ENCODE measurements at places on chromosomes 16 and 17. TPM values are rescaled to one million over a fixed set of nuclear protein-coding genes. Genes with fewer than 3 reads are reported as not detected.

DNA sequence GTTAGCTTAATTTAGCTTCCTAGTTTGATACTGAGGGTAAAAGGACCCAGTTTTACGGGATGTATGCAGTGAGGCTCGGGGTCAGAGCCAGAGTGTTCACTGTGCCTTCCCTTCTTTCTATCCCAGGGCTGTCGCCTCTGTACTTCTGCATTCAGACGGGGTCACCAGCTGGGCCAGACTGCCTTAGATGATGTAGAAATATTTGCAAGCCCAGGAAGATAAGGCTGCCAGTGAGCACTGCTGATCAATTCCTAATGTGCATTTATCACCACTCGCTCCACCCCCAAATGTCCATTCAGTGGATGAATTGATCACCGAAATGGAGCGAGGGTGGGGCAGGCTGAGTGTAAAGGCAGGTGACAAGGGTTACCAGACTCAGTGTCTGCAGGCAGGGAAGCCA lies 9.1 kb downstream of the SHISA6 start:
- no peak overlapping the region for H3K4me3 ChIP-seq
- H3K27ac ChIP-seq = no peak overlapping the region
- H3K36me3 ChIP-seq = no peaks in the 10 kb centered on the region
- no peaks in the 10 kb centered on the region for H3K27me3 ChIP-seq
- H3K4me1 ChIP-seq = no peaks in the 10 kb centered on the region

DNA sequence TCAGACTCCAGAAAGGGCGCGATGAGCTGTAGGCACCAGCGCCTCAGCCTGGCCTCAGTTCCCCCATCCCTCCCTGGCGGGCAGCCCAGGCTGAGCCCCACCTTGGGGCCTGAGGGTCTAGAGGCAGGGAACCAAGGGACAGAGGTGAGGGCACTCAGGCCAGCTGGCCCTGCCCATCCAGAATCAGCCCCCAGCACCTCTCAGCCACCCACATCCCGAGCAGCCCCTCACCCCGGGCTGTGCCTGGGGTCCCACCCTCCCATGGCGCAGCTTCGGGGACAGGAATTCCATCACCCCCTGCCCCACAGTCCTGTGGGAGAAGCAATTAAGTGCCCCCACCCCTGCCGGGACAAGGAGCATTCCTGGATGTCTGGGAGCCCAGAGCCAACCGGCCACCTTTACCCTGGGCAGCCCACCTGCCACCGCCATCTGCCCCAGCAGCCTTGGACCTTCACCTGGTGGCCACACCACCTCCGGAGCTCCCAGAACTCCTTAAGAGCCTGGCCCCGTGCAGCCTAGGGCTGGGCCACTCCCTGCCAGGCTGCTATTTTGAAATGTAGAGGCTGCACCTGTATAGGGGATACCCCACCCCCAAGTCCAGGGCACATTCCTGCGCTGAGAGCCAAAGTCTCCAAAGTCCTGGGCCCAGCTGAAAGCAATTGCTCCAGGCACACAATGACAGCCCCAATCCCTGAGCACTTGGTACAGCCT lies 33.7 kb upstream of the PVALEF start:
- no peak for DNase-seq
- no peak overlapping the region for H3K4me3 ChIP-seq
- no peak overlapping the region for H3K27ac ChIP-seq
- no peaks in the 10 kb centered on the region for H3K4me1 ChIP-seq
- H3K36me3 ChIP-seq = no peaks in the 10 kb centered on the region

Gene HNF1B
- total RNA-seq = not detected

Gene SAMD14
- total RNA-seq = 0.11 TPM

Gene LRRC37B
- 51.5 TPM for total RNA-seq

DNA sequence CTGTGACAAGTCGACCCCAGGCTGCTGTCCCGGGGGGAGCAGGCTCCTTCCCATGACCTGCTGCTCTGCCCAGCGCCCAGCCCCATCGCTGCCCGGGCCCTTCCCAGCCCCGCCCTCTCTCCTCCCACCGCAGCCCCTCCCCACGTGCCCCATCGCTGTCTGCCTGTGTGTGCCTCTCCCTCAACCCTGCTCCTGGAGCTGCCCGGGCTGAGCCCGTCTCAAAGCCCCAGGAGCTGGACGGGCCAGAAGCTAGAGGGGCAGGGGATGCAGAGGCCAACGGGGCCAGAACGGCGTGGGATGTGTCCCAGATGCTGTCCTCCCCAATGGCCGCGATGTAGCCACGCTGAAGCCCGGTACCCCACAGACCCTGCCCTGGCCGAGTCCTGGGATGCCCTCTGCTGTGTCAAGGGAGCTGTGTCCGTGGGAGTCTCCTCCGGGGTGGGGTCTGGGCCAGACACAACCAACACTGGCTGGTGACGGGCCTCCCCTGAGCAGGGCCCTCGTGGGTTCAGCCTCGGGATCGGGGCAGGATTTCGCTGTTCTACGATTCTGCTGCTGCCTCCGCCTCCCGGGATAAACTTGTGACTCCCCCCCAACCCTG lies 118.2 kb upstream of the ZNF750 start:
- no peak overlapping the region for H3K27ac ChIP-seq
- peaks cover 29% of the 10 kb centered on the region for H3K36me3 ChIP-seq
- no peaks in the 10 kb centered on the region for H3K27me3 ChIP-seq
- H3K4me1 ChIP-seq = no peaks in the 10 kb centered on the region
- H3K4me3 ChIP-seq = no peak overlapping the region
- DNase-seq = no peak

DNA sequence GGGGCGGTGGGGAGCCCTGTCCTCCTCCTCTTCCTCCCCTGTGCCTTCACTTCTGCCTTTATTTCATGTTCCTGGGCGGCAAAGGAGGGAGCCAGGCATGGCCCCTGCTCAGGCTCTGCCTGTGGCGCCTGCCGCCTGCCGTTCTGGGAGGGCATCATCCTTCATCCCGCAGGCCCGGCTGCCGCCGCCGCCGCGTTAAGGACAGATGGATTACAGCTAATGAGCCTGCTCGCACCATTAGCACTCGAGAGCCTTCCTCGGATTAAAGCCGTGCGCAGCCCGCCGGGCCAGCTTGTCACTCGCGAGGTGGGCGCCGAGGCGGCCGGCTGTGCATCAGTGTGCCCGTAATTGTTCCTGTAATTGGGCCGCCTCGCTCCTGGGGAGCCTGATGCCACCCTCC lies 127.7 kb upstream of the GSE1 start:
- no peak for DNase-seq
- peaks cover 8% of the 10 kb centered on the region for H3K27me3 ChIP-seq
- H3K4me1 ChIP-seq = no peaks in the 10 kb centered on the region
- no peaks in the 10 kb centered on the region for H3K36me3 ChIP-seq
- H3K4me3 ChIP-seq = no peak overlapping the region

DNA sequence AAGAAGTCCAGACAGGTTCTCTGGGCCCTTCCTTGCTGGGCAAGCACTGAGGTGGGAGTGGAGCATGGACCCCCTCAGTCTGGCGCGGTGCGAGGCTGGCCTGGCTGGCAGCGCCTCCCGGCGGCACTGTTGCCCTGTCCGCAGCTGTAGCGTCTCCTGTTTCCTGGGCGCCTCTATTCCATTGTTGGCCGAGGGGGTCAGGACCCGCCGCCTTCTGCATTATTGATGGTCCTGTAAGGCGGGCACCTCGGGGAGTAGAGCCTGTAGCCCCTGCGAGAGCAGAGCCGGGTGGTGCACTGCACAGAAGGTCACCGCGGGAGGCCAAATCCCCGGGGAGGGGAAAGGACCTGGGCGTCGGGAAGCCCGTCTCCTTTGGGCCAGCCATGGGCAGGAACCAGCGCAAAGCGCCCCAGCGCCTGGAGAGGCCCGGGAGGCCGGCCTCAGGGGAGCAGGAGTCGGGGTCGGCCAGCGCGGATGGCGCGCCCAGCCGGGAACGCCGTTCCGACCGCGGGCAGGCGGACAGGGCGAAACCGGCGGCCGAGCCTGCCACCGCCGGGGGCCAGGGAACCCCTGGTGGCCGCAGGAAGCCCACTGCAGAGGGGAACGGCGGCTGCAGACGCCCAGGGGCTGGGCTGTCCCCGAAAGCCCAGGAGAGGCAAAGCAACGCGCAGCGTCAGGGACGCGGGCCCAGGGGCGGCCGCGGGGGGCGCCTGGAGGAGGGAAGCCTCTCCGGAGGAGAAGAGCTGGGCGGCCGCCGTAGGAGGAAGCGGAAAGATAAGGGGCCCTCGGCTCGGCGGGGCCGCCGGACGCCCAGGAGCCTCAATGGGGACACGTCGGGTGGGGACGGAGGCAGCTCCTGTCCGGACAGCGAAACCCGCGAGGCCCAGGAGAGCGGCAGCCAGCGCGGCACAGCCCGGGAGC lies at the start of gene MYO15B:
Gene MYO15B, plus strand, starts transcription at position 126 of the 921 bp plus-strand sequence. Its CDS starts 258 bp downstream, at position 384.
- DNase-seq = peak; percentile 81
- H3K27ac ChIP-seq = peak within 1 kb of the TSS; percentile 70
- H3K27me3 ChIP-seq = peaks cover 25% of the 10 kb centered on the region

DNA sequence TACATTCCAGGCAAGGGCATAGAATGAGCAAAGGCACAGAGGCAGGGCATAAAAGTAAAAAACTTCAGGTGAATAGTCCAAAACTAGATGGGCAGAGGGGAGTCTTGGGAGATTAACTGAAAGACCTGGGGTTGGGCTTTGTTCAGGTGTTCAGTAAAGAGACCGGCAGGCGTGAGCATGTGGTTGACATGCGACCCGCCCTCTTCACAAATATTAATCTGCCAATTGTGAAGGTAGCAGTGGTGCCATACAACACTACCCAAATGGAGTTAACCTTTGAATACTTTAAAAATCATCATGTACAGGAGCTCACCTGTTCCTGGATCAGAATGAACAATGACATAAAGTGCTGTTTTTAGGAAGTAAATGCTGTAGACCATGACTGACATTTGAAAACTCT lies 225.5 kb downstream of the LGALS9B start:
- H3K4me1 ChIP-seq = peaks cover 12% of the 10 kb centered on the region
- H3K27me3 ChIP-seq = no peaks in the 10 kb centered on the region
- no peak for DNase-seq
- H3K4me3 ChIP-seq = no peak overlapping the region
- H3K36me3 ChIP-seq = peaks cover 7% of the 10 kb centered on the region

GRCh38 chr17:80545499-80545826 lies 825 bp downstream of the RPTOR start:
- H3K4me1 ChIP-seq = peaks cover 13% of the 10 kb centered on the region
- peak overlapping the region; percentile 80 for H3K27ac ChIP-seq
- H3K4me3 ChIP-seq = peak overlapping the region; percentile 94
- DNase-seq = no peak
- H3K27me3 ChIP-seq = peaks cover 4% of the 10 kb centered on the region

Gene CCL13
- not detected for total RNA-seq

DNA sequence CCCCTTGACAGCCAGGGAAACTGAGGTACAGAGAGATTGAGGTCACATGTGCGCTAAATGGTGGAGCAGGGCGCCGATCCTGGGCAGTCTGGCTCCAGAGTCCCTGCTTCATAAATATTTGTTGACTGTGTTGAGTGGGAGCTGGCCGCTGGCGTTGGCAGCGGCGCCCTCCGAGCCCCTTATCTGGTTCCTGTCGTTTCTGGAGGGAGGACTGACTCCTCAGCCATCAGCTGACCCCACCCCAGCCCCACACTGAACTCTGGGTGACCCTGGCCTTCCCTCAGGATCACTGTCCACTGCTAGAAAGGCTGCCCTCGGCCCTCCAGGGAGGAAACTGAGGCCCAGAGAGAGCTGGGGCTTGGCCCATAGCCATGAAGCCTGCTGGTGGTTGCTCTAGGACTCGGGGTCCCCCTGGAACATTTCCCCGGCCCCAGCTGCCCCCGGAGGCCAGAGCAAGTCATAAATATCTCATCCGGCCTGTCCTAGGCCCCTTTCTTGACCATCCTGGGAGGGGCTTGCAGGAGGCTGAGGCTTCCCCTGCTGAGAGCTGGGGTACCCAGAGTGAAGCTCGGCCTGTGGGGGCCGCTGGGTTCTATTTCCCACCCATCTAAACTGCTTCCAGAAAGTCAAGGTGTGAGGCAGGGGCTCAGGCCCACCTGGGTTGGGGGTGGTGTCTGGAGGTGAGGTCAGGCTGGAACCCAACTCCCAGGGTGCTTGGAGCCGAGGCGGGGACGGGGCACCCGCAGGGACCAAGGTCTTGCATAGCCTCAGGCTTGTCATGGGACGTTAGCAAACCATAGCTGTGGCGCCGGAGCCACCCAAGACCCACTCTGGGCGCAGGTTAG lies 51.7 kb upstream of the GSE1 start:
- H3K27ac ChIP-seq = no peak overlapping the region
- DNase-seq = no peak
- no peak overlapping the region for H3K4me3 ChIP-seq
- H3K4me1 ChIP-seq = peaks cover 38% of the 10 kb centered on the region

GRCh38 chr17:74231928-74232907 lies 18.8 kb downstream of the TTYH2 start:
- no peak overlapping the region for H3K4me3 ChIP-seq
- H3K27me3 ChIP-seq = peaks cover 2% of the 10 kb centered on the region
- no peaks in the 10 kb centered on the region for H3K36me3 ChIP-seq
- peaks cover 1% of the 10 kb centered on the region for H3K4me1 ChIP-seq
- H3K27ac ChIP-seq = no peak overlapping the region

DNA sequence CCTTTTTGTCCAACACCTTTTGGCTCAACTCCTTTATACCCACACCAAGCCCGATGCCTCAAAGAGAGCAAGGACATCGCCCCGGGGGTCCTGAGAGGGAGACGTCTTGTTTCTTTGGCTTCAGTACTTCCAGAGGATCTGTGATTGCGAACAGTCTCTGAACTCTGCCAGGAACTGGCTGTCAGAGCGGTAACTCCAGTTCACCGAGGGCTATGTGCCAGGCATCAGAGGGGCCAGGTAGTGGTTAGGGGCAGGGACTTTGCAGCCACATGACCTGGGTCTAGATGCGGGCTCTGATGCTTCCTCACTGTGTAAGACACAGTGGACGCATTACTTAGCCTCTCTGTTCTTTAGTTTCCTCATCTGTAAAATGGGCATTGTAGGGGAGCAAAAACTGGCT lies 21.6 kb downstream of the LLGL2 start:
- H3K27ac ChIP-seq = no peak overlapping the region
- no peaks in the 10 kb centered on the region for H3K36me3 ChIP-seq
- H3K4me1 ChIP-seq = no peaks in the 10 kb centered on the region
- DNase-seq = no peak

GRCh38 chr16:4389051-4389955 lies 17.7 kb downstream of the VASN start:
- no peaks in the 10 kb centered on the region for H3K27me3 ChIP-seq
- no peak overlapping the region for H3K27ac ChIP-seq
- H3K4me3 ChIP-seq = no peak overlapping the region

DNA sequence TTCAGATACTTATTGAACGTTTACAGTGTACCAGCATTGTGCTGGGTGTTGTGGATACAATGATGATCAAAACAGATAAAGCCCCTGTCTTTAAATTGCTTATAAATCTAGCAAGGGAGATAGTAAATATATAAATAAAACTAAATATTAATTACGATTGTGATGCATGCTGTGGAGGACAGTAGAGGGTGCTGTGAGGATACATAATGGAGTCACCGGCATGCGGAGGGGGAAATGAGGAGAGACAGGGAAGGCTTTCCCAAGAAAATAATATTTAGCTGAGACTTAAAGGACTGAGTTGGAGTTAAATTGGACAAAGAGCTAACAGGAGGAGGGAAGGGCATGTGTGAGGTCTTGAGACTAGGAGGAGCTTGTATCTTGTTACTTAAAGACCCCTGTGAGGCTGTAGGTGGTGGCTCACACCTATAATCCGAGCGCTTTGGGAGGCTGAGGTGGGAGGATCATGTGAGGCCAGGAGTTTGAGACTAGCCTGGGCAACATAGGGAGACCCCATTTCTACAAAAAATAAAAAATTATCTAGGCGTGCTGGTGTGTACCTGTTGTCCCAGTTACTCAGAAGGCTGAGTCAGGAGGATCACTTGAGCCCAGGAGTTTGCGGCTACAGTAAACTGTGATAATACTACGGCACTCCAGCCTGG lies 2.4 kb downstream of the DHRS7B start:
- H3K27me3 ChIP-seq = no peaks in the 10 kb centered on the region
- peak overlapping the region; percentile 22 for H3K4me3 ChIP-seq
- no peak overlapping the region for H3K27ac ChIP-seq
- H3K4me1 ChIP-seq = peaks cover 27% of the 10 kb centered on the region

Gene SLC6A4
- not detected for total RNA-seq

- H3K36me3 ChIP-seq = peaks cover 47% of the 10 kb centered on the region
- H3K27ac ChIP-seq = peak overlapping the region; percentile 100
- no peaks in the 10 kb centered on the region for H3K27me3 ChIP-seq
Observed at GRCh38 chr17:64507413-64507782, 621 bp downstream of the CEP95 start.
